ENCODE measurements at places on chromosomes 3 and 15.

DNA sequence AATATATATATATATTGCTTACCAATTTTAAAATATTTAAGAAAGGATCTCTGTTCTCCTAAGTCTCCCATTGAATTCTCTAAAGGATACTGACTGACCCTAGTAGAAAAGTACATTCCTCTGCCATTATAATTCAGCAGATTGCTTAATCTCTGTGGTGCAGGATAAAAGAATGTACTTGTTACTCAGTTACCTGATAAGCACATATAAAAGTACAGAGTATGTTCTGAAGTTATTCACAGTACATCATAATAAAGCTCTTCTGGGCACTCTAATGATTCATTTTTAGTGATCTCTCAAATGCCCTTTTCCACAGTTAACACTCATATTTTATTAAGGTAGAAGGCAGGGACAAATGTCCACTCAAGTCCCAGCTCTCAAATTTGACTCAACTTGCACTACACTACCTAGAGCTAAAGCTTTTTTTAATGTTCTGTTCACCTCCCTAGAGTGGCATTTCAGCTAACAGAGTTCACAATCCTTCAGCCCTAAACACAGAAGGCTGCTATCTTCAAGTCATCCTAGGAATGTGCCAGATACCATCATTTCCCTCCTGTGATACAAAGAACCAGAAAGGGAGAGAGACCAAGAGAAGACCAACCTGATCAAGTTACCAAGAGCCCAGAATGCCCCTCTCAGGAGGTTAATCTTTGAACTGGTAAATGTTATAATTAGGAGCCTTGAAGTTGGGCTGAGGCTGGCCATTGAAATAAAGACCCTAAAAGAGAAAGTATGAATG lies 53.3 kb downstream of the MEIS2 start:
- no peak for DNase-seq
- no peaks in the 10 kb centered on the region for H3K4me1 ChIP-seq
- H3K27me3 ChIP-seq = no peaks in the 10 kb centered on the region
- no peaks in the 10 kb centered on the region for H3K36me3 ChIP-seq

GRCh38 chr3:112606098-112606497 lies 34.8 kb downstream of the CCDC80 start:
- no peak overlapping the region for H3K4me3 ChIP-seq
- H3K4me1 ChIP-seq = peaks cover 7% of the 10 kb centered on the region
- peaks cover 25% of the 10 kb centered on the region for H3K27me3 ChIP-seq
- no peaks in the 10 kb centered on the region for H3K36me3 ChIP-seq

DNA sequence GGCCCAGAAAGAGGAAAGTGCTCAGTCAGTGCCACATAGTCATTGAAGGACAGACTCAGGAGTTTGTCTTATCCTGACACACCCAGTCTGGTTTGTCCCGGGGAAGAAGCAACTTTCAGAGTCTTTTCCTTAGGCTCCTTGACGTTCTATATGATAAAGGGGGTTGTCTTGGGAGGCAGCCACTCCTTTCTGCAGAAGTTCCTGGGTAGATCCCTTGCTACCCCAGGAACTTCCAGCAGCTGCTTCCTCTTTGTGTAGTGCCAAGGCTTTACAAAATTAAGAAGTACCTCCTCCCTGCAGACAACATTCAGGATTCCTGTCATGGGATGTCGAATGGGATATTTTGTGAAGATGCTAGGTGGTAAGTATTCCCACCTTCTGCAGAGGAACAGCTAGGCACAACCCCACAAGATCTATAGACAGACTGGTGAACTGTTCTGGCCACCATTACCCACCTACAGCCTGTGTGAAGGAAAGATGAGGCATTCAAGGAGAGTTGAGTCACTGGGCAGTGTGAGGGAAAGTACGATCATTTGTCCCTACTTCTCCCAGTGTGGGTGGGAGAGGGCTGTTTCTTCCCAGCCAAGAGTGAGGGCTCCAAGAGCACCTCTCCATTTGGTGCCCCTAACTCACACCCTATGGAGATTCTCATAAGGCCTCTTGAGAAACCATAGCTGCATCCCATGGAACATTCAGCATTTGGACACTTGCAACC lies 11.3 kb downstream of the TMEM266 start:
- H3K36me3 ChIP-seq = no peaks in the 10 kb centered on the region
- H3K4me3 ChIP-seq = no peak overlapping the region
- H3K27me3 ChIP-seq = no peaks in the 10 kb centered on the region

DNA sequence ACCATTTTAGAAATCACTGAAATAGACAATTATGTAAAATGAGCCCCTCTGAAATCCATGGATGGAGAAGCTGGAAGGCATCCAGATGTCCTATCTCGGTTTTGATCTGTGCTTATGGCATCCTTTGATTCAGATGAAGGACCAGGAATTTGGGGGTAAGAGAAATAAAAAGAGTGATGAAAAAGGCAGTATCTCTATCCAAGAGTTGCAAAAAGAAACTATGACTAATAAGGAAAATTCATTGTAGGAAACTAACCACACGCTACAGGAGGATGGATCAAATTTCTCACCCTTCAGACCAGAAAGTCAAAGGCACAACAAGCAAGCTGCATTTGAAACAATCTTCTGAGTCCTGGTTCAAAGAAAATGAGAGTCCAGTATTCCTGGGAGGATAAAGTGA lies 34.8 kb downstream of the SRGAP3 start:
- H3K36me3 ChIP-seq = no peaks in the 10 kb centered on the region
- H3K27ac ChIP-seq = no peak overlapping the region
- no peak overlapping the region for H3K4me3 ChIP-seq
- no peak for DNase-seq

DNA sequence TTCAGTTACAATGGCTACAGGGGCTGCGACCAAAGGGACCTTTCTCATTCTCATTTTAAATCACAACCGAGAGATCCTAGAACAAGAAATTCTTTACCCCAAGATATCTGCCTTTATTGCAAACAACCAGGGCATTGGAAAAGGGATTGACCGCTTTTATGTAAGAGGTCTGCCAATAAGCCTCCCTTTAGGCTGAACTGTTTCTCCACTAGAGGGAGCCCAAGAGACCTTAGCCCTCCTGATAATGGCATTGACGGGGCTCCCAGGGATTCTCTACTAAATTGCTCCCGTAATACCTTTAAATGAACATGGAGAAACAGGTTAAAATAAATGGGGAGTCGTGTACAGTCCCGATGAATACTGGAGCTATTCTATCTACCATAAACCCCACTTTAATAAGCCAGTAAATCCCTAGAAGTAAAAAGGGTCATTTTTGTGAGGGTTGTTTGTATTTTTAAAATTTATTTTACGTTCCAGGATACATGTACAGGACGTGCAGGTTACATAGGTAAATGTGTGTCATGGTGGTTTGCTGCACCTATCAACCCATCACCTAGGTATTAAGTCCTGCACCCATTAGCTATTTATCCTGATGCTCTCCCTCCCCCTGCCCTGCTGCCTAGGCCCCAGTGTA lies 7.5 kb upstream of the IGSF10 start:
- H3K27ac ChIP-seq = no peak overlapping the region
- no peak overlapping the region for H3K4me3 ChIP-seq
- H3K27me3 ChIP-seq = no peaks in the 10 kb centered on the region
- peak; percentile 62 for DNase-seq
- H3K4me1 ChIP-seq = no peaks in the 10 kb centered on the region
- no peaks in the 10 kb centered on the region for H3K36me3 ChIP-seq

DNA sequence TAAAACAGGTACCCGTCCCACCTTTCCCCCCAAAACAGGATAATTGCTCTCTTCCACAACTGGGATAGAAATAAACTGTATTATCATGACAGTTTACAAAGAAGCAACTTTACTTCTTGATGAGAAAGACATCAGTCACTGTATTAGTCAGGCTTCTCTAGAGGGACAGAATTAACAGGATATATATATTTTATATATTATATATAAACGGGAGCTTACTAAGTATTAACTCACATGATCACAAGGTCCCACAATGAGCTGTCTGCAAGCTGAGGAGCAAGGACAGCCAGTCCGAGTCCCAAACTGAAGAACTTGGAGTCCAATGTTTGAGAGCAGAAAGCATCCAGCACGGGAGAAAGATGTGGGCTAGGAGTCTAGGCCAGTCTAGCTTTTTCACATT lies 18.4 kb upstream of the PLSCR4 start:
- H3K27ac ChIP-seq = no peak overlapping the region
- H3K4me3 ChIP-seq = no peak overlapping the region
- H3K4me1 ChIP-seq = no peaks in the 10 kb centered on the region
- DNase-seq = no peak
- H3K36me3 ChIP-seq = no peaks in the 10 kb centered on the region

DNA sequence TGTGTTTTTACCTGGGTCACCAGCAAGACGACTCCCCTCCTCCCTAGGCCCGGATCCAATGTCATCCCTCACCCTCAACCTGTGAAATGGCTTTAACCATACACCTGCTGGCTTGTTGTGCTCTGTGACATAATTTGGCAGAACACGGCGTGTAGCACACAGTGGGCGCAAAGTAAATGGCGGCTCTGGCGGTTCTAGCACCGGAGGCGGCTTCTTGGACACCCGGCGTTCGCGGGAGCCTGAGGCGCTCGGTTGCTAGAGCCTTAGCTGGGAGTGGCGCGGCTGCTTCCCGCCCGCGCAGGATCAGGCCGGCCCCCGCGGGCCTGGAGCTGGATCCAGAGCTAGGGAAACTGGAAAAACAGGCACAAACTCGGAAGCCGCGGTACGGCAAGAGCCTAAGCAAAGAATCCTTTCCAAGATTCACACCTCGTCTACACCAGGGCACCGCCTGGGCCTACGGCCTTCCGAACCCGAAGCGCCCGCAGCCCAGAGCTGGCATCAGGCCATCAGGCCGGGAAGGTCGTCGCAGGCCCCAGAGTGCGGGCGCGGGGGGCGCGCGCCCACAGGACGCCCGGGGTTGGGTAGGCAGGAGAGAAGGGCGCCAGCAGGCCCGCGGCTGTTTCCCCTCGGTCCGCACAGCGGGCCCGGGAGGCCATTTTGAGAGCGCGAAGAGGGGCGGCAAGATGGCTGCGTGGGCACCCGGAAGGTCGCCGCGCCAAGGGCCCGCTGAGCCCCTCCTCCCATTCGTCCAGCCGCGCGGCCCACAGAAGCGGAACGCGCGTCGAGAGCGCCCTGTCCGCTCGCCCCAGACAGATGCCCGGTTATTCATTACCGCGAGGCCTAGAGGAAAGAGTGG lies 43.9 kb upstream of the POLG start:
- H3K36me3 ChIP-seq = no peaks in the 10 kb centered on the region
- peaks cover 89% of the 10 kb centered on the region for H3K27me3 ChIP-seq
- no peak overlapping the region for H3K27ac ChIP-seq
- no peak for DNase-seq

DNA sequence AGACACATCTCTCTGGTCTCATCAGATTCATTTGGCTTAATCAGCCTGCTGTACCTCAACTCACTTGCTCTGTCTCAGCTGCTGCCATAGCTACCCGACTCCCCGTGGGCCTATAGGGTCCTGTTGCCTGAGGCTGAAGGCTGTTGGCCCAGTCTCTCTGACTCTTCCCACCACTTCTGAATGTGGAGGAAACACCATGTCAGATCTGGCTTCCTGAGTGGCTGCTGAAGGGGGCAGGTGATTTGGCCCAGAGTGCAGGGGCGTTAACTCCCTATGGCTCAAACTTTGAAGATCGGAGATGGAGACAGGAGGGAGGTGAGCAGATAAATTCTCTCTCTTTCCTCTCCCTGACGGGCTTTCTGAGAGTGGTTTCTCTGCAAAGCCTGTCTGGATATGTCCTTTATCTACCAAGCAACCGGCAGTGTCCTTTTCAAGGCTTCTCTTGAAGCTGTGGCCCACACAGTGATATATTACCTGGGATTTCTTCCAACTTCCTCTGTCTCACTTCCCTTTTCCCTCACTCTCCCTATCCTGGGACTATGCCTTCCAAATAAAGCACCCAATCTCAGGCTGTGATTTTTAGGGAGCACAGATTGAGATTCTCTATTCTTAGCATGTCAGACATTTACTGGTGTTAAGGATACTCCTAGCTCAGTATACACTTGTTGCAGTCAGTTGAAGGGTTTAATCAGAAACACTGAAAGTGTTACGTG lies 334.9 kb upstream of the TBC1D5 start:
- no peak overlapping the region for H3K27ac ChIP-seq
- no peaks in the 10 kb centered on the region for H3K36me3 ChIP-seq
- no peaks in the 10 kb centered on the region for H3K27me3 ChIP-seq
- no peaks in the 10 kb centered on the region for H3K4me1 ChIP-seq
- no peak overlapping the region for H3K4me3 ChIP-seq

- no peaks in the 10 kb centered on the region for H3K4me1 ChIP-seq
- no peaks in the 10 kb centered on the region for H3K27me3 ChIP-seq
- DNase-seq = no peak
- no peaks in the 10 kb centered on the region for H3K36me3 ChIP-seq
These were observed 256.9 kb downstream of the EPHA3 start for GRCh38 chr3:89364314-89364713.

GRCh38 chr3:42876401-42876800 lies 722 bp upstream of the CYP8B1 start:
- no peaks in the 10 kb centered on the region for H3K36me3 ChIP-seq
- no peak overlapping the region for H3K27ac ChIP-seq
- H3K4me3 ChIP-seq = no peak overlapping the region
- H3K27me3 ChIP-seq = no peaks in the 10 kb centered on the region

DNA sequence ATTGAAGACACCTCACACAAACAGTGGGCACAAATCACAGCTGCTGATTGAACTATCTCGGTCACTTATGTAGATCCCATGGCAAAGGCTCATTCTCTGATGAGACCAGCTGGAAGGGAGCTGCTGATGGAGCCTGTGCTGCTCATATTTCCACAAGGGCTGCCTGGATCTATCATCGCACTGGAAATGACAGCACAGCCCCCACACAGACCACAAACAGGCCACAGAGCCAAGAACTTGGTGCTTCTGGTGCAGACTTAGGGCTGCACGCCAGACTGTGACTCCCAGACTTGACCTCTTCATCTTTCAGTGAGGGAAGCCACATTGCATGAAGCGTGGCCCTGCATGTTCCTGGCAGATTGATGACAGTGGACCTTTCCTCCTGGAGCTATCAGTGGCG lies 197.6 kb downstream of the MINAR1 start:
- H3K36me3 ChIP-seq = no peaks in the 10 kb centered on the region
- no peaks in the 10 kb centered on the region for H3K27me3 ChIP-seq
- no peaks in the 10 kb centered on the region for H3K4me1 ChIP-seq
- H3K4me3 ChIP-seq = no peak overlapping the region
- DNase-seq = no peak

DNA sequence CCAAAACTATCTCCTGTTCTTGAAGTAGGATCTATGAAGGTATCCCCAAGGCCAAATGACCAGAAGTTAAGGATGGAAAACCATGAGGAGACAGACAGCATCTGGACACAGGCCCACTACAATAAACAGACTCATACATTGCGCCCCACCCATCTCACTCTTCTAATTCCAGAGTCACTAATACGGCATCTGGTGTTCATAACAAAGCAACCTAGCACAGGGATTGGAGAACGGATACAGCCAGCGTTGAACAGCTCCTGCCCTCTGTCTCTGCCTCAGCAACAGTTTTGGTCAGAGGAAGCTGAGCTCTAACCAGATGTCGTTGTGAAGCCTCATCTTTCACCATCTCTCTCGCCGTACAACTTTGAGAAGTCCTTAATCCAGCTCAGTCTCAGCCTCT lies 44.5 kb upstream of the CCDC80 start:
- H3K27me3 ChIP-seq = no peaks in the 10 kb centered on the region
- H3K4me3 ChIP-seq = no peak overlapping the region
- no peak overlapping the region for H3K27ac ChIP-seq
- no peak for DNase-seq
- H3K36me3 ChIP-seq = no peaks in the 10 kb centered on the region
- peaks cover 15% of the 10 kb centered on the region for H3K4me1 ChIP-seq

- no peaks in the 10 kb centered on the region for H3K27me3 ChIP-seq
- no peak overlapping the region for H3K4me3 ChIP-seq
- H3K36me3 ChIP-seq = no peaks in the 10 kb centered on the region
- DNase-seq = no peak
- no peak overlapping the region for H3K27ac ChIP-seq
- H3K4me1 ChIP-seq = no peaks in the 10 kb centered on the region
These were observed 141.7 kb downstream of the C3orf38 start for GRCh38 chr3:88291486-88291885.

- no peak overlapping the region for H3K27ac ChIP-seq
- H3K4me3 ChIP-seq = no peak overlapping the region
- H3K27me3 ChIP-seq = no peaks in the 10 kb centered on the region
- H3K4me1 ChIP-seq = peaks cover 11% of the 10 kb centered on the region
- no peaks in the 10 kb centered on the region for H3K36me3 ChIP-seq
These were observed 90.4 kb downstream of the CMSS1 start for GRCh38 chr3:99907959-99908544.
